ENCODE measurements at places on chromosomes 16 and 17.
A peak's percentile ranks its signal among the peaks of the same experiment; 100 is the strongest.

- peak; percentile 8 for DNase-seq
These were observed 20.6 kb upstream of the SNTB2 start for GRCh38 chr16:69166221-69166833.

- DNase-seq: no peak
These were observed 5.2 kb downstream of the TRAF4 start for GRCh38 chr17:28748852-28749515.

GRCh38 chr16:797120-797420 is 3.5 kb downstream of the GNG13 start:
- DNase-seq: no peak

DNA sequence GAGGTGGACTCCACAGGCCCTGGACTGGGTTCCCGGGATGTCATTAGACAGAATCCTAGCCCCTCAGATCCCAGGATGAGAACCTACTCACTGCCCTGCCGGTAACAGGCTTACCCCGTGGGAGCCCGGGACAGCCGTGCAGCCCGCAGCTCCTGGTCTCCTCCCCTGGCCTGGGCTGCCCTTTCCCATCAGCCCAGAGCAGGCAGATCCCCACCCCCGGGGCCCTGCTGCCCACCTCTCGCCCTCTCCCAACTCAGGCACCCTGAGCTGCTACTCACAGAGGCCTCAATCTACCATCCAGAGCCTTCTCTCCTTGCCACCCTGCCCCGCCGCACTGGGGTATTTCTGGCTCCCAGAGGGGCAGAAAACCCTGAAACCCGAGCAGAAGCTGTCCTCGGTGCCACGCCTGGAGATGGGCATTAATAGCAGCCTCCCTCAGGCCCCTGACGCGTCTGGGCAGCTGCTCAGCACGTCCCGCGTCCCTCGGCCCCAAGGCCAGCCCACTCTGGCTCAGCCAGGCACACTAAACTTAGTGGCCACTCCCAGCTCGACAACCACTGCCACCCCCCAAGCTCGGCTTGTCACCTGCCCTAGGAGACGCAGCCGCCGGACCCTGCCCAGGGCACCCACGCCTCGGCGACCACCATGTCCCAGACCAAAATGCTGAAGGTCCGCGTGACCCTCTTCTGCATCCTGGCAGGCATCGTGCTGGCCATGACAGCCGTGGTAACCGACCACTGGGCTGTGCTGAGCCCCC is at the start of gene CACNG1:
Gene CACNG1 (plus strand): TSS at position 539 of the 757 bp plus-strand sequence. CDS start 107 bp downstream, at position 646.
- DNase-seq: no peak

GRCh38 chr16:22077700-22078313 is 14.5 kb upstream of the VWA3A start:
- DNase-seq: peak; percentile 64

GRCh38 chr16:88736496-88736895 is 30.2 kb downstream of the CTU2 start:
- no peak for DNase-seq

GRCh38 chr17:7572338-7572587 is 7.2 kb upstream of the CD68 start:
- no peak for DNase-seq

DNA sequence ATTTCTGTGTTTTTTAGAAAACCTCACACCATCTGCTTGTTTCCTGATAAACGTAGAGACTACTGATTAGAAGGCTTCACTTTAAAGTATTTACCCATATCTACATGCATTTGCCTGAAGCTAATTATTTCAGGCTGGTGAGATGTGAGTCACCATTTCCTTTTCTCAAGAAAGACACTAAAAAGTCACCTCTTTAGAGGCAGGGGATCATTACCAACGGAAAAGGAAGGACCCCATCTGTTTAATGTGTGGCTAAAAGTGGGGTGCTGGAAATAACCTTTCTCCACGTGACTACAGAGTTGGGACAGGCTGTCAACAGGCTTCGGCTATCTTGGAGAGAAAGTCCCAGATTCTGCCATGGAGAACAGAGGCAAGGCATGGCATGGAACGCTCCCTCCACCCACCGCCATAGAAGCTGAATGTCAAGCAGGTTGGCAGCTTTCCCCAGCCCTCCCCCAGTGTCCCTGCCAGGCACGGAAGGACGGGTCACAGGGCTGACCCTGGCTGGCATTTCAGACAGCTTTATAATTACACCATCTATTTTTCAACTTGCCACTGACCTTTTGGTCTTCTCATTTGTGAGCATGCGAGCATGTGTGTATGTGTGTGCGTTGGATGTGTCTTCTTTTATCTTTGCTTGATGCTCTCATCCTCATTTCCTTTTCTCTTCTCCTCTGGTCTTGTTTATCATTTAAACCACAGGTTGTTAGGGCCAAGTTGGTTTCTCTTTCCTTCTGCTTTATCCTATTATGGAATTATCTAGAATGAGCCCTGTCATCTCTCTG is 157.0 kb downstream of the CPPED1 start:
- no peak for DNase-seq

- DNase-seq: no peak
These were observed 18.1 kb upstream of the TBX2 start for GRCh38 chr17:61381537-61381936.

GRCh38 chr16:49675413-49675812 is 180.5 kb downstream of the ZNF423 start:
- no peak for DNase-seq

GRCh38 chr16:85379041-85380001 is 233.8 kb upstream of the GSE1 start:
- no peak for DNase-seq

GRCh38 chr16:67531247-67531646 is 2.6 kb downstream of the RIPOR1 start:
- DNase-seq: no peak

GRCh38 chr17:77346765-77347164 is 206.0 kb downstream of the SEC14L1 start:
- DNase-seq: no peak

DNA sequence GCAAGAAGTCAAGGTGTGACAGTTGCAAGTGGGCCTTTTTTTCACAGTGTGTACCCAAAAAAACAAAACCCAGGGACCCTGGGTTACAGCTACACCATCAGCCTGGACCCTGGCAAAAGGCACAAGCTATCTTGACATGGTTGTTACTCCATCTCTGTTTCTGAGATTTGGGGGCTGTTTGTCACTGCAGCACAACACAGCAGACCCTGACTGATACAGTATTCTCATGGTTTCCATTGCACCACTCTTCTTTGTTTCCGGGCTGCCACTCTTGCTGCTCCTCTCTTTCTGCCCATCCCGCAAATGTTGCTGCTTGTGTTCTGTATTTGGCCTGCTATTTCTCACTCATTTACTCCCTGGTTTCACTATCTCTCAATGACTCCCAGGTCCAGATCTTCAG is 55.2 kb downstream of the C16orf78 start:
- DNase-seq: no peak

GRCh38 chr17:2905696-2906501 is 109.7 kb downstream of the RAP1GAP2 start:
- no peak for DNase-seq

DNA sequence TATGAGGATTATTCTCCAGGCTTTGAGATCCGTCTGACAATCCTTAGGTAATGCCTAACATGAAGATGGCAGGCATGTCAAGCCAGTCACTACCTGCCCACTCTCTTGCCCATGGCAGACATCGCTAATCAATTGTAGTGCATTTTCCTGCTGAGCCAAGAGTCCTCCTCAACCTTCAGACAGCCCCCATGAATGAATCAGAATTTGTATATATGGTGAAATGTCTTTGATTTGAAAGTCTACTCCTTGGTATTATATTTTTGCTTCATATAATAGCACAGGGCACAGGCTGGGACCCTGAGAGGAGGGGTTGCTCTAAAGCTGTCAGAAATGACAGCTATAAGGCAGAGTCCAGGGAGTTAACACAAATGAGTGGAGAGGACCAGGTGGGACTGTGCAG is 27.0 kb upstream of the COQ7 start:
- no peak for DNase-seq

DNA sequence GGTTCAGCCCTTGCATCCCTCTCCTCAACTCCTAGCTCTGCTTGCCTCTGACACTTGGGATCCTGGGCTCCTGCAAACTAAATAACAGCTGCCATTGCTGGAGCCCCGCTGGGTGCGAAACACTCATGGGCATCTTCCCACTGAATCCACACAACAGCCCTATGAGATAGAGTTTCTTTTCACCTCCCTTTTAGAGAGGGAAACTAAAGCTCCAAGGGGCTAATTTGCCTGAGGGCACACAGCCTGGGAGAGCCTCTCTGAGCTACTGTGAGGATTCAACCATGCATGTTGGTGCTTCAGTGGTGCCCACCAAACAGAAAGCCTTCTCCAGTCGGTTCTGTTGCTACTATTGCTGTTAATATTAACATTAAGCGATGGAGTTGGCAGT is 4.0 kb downstream of the ACBD4 start:
- DNase-seq: no peak

DNA sequence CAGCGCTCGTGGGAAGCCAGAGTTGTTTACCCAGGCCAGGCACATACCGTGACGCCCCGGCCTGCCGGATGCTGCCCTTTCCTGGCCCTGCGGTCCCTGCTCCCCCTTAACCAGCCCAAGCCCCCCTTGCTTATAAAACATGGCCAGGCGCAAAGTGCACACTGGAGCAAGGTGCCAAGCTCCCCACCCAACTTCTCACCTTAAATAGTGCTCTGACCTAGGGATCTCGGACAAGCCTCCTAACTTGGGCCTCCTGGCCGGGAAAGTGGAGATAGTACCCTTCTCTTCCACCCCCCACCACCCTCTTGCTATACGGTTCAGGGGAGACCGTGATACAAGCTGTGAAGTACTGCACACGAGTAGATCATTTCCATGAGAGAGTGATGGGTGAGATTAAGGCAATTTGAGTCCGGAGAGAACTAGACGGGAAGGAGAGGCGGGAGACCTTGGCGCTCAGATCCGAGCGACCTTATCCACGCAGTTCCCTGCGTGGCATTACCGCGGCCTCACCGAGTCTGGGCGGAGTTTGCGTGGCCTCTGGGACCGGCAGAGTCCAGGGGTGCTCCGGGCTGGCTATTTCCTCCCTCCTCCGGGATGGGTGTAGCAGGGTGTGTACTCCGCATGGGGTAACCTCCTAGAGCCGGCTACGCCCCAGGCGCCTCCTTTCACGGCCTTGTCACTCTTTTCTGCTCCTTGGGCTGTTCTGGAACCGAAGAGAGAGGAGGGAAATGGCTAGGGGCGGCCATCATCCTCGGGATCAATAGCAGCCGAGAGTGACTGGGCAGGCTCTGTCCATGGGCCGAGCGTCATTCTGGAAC is 4.4 kb upstream of the LHX1 start:
- no peak for DNase-seq

DNA sequence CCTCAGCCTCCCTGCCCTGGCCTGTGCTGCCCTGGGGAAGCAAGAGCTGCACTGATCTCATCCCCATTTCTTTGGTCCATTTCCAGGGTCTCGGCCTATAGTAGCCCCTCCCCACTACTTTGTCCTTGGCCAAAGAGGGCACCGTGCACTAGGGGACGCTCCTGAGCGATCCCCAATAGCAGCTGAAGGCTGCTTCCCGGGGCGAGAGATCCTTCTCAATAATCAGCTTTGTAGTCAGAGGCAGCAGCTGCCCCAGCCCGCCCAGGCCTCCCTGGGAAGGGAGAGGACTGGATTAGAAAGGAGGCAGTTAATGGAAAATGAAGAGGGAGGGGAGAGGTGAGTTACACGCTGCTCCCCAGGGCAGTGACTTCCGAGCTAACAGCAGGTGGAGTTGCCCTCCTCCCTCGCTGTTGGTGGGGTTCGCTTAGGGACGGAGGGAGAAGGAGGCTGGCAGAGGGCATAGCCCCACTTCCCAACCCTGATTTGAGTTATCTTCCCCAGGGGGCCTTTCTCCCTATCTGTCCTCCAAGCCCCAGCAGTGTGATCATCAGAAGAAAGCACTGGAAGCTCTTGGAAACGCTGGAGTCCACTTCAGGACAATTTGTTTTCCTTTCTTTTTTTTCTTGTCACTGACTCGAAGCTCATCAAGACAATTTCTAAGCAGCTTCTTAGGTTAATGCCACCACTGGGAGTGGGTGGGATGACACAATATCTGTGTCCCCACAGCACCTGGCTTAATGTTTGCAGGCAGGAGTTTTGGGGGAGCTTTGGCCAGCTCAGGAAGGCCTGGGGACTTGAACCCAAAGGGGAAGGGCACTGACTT is 2.6 kb downstream of the MXRA7 start:
- DNase-seq: no peak

DNA sequence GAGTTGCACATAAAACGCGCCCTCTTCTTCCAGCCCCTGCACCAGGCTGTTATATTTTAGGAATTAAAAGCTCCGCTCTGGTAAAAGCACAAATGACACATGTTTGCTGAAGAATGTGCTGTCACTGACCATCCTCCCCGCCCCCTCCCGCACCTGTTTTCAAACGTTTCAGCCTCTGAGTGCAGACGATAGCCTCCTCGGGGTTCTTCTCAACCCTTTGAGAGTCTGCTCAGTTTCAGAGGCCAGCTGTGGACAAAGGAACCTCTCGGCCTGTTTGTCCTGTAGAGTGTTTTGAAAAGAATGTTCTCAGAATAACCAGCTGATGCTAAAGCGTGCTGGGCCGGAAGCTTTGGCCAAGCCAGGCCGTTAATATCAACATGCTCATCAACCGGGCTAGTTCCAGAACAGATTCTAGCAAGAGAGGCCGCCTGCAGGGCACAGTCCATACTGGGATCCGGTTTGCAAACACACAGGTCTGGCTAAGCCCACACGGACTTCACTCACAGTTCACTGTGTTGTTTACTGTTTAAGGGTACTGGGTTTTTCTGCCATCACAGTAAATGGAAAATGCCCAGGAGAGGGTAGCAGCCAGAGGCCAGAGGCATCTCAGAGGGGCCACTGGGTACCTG is 6.4 kb upstream of the CACNG4 start:
- DNase-seq: no peak

GRCh38 chr16:85419503-85420408 is 193.4 kb upstream of the GSE1 start:
- DNase-seq: no peak

DNA sequence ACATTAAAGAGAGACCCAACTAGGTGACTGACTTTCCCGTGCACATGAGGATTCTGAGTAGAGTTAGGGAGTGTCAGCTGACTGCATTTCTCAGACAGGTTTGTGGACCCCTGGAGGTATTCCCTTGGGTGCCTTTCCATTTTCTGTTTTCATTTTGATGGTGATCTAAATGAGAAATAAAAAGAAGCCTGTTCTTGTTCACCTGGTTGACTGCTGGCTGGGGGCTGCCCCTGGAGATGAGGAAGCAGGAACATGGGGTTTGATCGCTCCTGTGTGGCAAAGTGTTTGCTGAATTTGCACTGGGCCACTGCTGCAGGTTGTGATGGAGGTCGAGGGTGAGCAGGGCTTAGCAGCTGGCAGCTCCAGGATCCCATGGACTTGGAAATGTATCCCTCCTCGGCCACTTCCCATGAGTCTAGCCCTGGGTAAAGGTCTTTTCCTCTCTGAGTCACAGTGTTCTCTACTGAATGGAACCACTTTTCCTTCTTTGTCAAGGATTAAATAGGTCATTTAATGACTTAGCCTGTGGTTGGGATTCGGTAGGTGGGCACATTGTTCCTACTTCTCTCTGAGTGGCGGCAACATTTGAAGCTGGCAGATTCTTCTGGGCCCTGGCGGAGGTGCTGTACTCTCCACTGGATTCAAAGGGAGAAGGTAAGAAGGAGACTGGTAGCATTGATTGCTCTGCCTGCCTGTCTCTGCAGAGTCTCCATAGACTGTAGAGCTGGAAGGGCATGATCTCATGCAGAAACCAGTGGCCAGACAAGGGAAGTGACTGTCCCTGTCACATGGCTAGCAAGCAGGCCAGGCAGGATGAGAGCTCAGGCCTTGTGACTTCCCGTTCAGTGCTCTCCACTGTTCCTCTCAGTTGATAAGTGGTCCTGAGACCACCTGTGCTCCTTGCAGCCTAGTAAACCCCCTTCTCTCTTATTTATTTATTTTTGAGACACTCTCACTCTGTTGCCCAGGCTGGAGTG is 17.9 kb downstream of the SNX29 start:
- no peak for DNase-seq

Measured in stimulated activated CD8-positive, alpha-beta memory T cell treated with anti-CD3 and anti-CD28 coated beads, Interleukin-4, amount 100 ng/mL, for 1 hour (primary cell).